Suprapubic skin (tissue), 4 donors: ENCODE measurements at places on chromosomes 1 and 21.

- H3K36me3 ChIP-seq: no peaks in the 10 kb centered on the region
- DNase-seq: no peak
- H3K4me1 ChIP-seq: peaks cover 24% of the 10 kb centered on the region
- H3K27me3 ChIP-seq: no peaks in the 10 kb centered on the region
- no peak overlapping the region for H3K4me3 ChIP-seq
These were observed 157.2 kb upstream of the UBE2U start for GRCh38 chr1:64046243-64046642.

DNA sequence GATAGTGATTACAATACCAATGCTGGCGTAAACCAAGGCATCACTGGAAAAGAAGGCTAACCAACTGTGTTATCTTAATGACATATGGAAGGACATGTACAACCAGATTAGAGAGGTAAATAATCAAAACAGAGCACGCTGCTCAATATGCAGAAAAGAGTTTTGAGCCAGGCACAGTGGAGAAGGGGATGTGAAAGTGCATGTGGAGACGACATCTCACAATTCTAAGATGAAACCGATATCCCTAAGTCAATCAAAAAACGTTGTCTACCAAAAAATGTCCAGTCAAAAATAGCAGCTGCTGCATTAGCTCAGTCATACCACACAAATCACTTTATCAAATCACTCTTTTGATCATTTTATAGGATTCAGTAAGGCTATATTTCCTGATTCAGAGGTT, 116.3 kb upstream of the OLIG2 start:
- no peak overlapping the region for H3K27ac ChIP-seq
- no peak for DNase-seq
- no peaks in the 10 kb centered on the region for H3K4me1 ChIP-seq
- no peak overlapping the region for H3K4me3 ChIP-seq

DNA sequence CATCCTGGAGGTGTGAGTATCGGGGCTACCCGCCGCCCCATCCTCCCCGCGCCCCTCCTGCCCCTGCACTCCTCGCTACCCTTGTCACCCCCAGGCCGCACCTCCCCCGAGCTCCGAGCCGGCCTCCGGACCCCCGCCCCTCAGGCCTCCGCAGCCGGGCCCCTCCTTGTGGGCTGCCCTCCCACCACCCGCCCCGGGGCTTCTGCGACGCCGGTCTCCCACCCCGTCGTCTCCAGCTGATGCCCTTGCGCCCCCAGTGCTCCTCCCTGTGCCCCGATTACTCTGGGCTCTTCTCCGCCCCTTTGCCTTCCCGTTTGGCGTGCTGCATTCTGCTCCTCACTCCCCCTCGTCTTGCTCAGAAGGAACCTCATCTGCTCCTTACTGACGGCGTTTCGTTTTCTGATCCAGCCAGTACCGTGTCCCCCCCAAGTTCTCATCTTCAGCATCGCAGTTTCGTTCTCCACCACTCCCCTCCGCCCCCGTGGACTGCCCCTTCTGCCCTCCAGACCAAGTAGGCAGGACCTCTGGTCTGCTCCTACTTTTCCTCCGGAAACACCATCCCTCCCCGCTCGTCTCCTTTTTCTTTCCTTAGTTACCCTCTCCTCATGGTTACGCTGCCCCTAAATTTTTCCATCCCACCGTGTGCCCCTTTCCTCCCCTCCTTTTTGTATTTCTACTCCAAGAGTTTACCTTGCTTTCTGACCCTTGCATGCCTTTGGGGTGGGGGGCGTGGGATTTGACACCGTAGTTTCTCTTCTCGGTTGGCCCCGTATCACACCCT, 841 bp downstream of the SNX27 start:
- H3K27ac ChIP-seq: peak overlapping the region; percentile 97
- H3K27me3 ChIP-seq: no peaks in the 10 kb centered on the region
- peaks cover 58% of the 10 kb centered on the region for H3K4me1 ChIP-seq
- no peaks in the 10 kb centered on the region for H3K36me3 ChIP-seq
- DNase-seq: no peak
- peak overlapping the region; percentile 94 for H3K4me3 ChIP-seq

GRCh38 chr1:234863551-234863971, 253.6 kb upstream of the IRF2BP2 start:
- DNase-seq: no peak
- H3K4me3 ChIP-seq: no peak overlapping the region
- no peaks in the 10 kb centered on the region for H3K27me3 ChIP-seq
- H3K4me1 ChIP-seq: peaks cover 41% of the 10 kb centered on the region
- peak overlapping the region; percentile 78 for H3K27ac ChIP-seq

- no peak for DNase-seq
- no peaks in the 10 kb centered on the region for H3K27me3 ChIP-seq
- H3K4me3 ChIP-seq: no peak overlapping the region
- no peaks in the 10 kb centered on the region for H3K4me1 ChIP-seq
These were observed 50.7 kb downstream of the ZZZ3 start for GRCh38 chr1:77631751-77632150.

GRCh38 chr21:45528028-45528705, 14.1 kb downstream of the SLC19A1 start:
- peaks cover 3% of the 10 kb centered on the region for H3K4me1 ChIP-seq
- H3K36me3 ChIP-seq: peaks cover 10% of the 10 kb centered on the region
- H3K4me3 ChIP-seq: no peak overlapping the region
- H3K27me3 ChIP-seq: no peaks in the 10 kb centered on the region
- no peak overlapping the region for H3K27ac ChIP-seq
- peak; percentile 46 for DNase-seq

GRCh38 chr1:192550922-192551534, 24.5 kb upstream of the RGS1 start:
- H3K27me3 ChIP-seq: no peaks in the 10 kb centered on the region
- H3K36me3 ChIP-seq: no peaks in the 10 kb centered on the region
- peaks cover under 1% of the 10 kb centered on the region for H3K4me1 ChIP-seq

- no peak overlapping the region for H3K4me3 ChIP-seq
- no peak overlapping the region for H3K27ac ChIP-seq
- no peak for DNase-seq
These were observed 7.2 kb upstream of the NHLH1 start for GRCh38 chr1:160359559-160360226.

DNA sequence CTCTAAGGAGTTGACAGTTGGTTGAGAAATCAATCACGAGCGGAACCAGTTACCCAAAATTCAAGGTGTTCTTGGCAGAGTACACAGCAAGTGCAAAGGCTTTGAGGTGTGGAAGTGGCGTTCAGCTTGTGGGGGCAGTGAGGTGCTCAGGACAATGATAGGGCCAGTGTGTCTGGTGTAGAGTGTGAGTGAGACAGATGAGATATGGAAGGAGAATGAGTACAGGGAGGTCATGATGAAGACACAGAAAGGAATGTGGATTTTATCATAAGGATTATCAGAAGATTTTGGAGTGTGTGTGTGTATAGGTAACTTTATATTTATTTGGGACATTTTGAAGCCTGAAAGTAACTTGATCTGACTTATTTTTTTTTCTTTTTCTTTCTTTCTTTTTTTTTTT, 40.9 kb downstream of the IFI44 start:
- DNase-seq: no peak
- H3K27ac ChIP-seq: no peak overlapping the region
- H3K27me3 ChIP-seq: no peaks in the 10 kb centered on the region
- no peaks in the 10 kb centered on the region for H3K36me3 ChIP-seq

- H3K4me1 ChIP-seq: no peaks in the 10 kb centered on the region
- no peak overlapping the region for H3K4me3 ChIP-seq
These were observed 14.4 kb downstream of the RALGPS2 start for GRCh38 chr1:178739285-178740045.

GRCh38 chr1:41370225-41370624, 9.0 kb downstream of the FOXO6 start:
- H3K4me1 ChIP-seq: peaks cover 49% of the 10 kb centered on the region
- no peak overlapping the region for H3K27ac ChIP-seq
